NCI-H748 treated with DMSO at 0.1 percent for 48 hours (cell line): ENCODE measurements at places on chromosomes 2 and 18.

- no peak for DNase-seq
These were observed 169.7 kb downstream of the HAUS1 start for GRCh38 chr18:46273861-46274260.

GRCh38 chr2:43075054-43075593, 151.3 kb downstream of the ZFP36L2 start:
- no peak for DNase-seq

GRCh38 chr2:159010340-159010739, 41.9 kb downstream of the TANC1 start:
- DNase-seq = no peak

GRCh38 chr2:125553768-125554167, 1102.2 kb upstream of the GYPC start:
- DNase-seq = no peak

DNA sequence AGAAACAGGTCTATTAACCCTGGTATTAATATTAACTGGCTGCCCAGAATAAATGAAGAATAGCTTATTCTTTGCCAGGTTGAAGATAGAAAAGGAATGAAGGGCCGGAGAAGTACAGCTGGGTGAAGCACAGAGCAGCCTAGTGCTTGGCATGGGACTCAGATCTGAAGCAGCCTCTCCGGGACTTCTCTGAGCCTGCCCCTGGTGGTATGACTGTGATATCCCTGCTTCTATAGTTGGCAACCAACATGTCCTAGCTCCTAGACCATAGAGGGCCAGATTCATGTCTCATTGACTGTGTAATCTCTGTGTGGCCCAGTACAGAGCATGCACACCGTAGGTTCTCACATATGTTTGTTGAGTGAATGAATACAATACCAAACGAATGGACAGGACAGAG, 107.8 kb downstream of the MSH2 start:
- DNase-seq = no peak

DNA sequence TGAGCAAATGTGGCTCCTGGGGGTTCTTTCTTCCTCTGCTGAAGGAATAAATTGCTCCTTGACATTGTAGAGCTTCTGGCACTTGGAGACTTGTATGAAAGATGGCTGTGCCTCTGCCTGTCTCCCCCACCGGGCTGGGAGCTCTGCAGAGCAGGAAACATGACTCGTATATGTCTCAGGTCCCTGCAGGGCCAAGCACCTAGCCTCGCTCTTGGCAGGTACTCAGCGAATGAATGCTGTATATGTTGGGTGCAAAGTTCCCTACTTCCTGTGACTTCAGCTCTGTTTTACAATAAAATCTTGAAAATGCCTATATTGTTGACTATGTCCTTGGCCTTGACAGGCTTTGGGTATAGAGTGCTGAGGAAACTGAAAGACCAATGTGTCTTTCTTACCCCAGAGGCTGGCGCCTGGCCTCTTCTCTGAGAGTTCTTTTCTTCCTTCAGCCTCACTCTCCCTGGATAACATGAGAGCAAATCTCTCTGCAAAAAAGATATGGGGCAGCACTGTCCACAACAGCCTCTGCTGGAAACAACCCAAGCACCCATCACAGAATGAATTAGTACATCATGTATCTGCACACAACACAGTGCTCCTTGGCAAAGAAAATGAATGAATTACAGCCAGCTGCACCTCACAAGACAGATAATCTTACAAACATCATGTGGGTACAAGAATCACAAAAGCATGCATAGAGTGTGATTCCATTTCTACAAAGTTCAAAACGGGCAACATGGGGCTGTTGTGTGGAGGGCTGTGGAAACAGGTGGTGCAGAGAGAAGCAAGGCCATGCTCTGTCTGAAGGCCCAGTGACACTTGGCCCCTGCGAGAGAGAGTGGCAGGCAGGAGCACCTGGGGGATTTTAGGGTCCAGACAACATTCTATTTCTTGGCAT, 6.6 kb downstream of the IL1RN start:
- no peak for DNase-seq
